ENCODE measurements at places on chromosomes 11 and 22.
A peak's percentile ranks its signal among the peaks of the same experiment; 100 is the strongest.

- DNase-seq: no peak
Measured at GRCh38 chr11:94641167-94641761, 74.1 kb downstream of the PIWIL4 start.

GRCh38 chr22:23772649-23773473, at the start of gene MMP11:
MMP11 (plus strand) TSS chr22:23772849; CDS start chr22:23772871, 22 bp downstream.
- peak; percentile 82 for DNase-seq

DNA sequence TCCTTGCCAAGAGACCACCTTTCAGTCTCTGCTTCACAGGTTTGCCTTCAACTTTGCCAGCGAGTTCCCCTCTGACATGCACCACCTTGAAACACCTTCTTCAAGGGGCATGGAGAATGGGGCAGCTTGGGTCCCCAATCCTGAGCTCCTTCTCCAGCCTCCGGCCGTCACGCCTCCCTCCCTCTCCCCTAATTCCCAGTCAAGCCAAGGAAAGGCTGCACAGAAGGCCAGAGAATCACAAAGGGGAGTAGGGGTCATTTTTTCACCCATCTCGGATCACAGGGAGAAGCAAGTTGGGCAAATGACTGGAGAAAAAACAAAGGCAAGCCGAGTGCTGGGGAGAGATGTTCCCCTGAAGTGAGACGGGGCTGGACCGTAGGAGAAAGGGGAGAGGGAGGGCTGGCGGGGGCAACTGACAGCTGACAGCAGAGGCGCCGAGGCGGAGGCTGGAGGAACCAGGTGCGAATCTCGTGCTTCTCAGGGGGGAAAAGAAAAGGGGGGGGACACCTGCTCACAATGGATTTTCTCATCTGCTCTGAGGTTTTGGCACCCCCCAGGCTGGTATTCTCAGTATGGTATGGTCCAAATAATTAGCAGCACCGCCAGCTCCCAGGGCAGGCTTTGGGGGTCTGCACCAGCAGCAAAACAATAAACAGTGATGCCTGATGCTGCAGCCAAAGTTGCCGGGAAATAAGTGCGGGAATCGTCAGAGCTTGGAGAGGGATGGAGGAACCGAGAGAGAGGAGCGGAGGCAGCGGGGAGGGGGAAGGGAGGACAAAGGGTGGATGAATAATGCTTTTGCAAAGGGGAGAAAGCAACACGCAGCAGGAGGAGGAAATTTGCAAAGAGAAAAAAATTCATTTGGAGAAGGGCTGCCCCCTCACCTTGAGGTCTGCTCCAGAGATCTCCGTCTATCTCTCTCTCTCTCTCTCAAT, 644 bp downstream of the YPEL4 start:
- no peak for DNase-seq

GRCh38 chr11:23859087-23859486, 637.8 kb upstream of the LUZP2 start:
- no peak for DNase-seq

DNA sequence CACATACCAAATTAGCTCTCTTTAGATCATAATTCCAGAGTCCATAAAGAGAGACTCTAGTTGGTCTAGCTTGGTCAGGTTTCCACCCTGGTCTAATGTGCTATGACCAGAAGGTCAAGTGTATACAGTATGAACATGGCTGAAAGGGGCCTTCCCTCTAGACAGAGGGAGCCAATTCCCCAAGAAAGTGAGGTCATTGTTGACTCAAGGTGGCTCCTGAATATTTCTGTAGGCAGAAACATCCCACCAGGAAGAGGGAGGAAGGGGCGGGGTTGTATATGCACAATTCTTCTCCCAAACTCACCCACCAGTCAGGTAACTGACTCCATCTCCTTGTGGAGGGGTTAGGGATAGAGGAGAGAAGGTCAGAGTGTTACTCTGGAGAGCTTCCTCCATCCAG, 281.8 kb upstream of the PLET1 start:
- no peak for DNase-seq

DNA sequence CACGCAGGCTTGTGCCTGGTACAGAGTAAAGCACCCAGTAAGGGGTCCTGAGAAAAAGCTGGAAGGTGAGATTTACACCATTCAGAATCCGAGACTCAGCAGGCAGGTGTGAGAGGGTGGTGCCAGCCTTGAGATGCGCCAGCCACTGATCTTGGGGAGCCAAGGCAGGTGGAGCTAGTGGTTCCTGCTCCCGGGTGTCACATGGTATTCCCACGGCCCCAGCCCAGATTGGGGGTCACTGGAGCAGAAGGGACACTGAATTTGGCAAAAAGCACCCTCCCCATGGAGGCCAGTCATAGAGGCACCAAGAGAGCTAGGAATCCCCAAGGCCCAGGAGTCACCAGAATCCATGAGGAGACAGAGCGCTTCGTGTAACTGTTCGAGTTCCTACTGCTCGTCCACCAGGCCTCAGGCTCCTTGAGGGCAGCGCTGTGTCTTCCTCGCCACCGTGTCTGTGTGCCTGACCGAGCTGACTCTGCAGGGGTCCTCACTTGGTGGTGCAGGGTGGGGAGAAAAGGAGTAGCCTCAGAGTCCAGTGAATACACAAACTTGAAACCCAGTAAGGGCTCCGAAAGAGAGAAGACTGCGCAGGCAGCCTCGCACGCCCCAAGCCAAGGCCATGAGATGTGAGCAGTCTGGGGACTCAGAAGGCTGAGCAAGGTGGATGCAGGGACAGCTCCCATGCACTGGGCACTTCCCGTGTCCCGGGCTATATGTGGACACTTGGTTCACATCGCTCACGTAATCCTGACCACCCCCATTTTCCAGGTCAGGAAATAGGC, 28.2 kb downstream of the TOM1 start:
- no peak for DNase-seq

- DNase-seq: peak; percentile 82
Measured at GRCh38 chr22:20031732-20032406, 11.0 kb downstream of the TANGO2 start.

DNA sequence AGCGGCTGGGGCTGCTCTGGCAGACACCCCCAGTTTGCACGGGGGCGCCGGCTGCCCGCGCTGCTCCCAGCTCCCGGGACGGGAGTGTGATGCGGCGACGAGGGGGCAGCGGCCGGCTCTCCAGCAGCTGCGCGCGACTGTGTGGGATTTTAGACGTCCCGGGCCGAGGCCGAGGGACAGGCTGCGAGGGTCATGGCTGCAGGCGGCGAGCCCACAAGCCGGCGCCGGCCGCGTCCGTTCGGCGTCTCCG, 159 bp downstream of the FZD4 start:
- no peak for DNase-seq

- no peak for DNase-seq
Measured at GRCh38 chr22:27088026-27088425, 430.6 kb downstream of the MIAT start.

DNA sequence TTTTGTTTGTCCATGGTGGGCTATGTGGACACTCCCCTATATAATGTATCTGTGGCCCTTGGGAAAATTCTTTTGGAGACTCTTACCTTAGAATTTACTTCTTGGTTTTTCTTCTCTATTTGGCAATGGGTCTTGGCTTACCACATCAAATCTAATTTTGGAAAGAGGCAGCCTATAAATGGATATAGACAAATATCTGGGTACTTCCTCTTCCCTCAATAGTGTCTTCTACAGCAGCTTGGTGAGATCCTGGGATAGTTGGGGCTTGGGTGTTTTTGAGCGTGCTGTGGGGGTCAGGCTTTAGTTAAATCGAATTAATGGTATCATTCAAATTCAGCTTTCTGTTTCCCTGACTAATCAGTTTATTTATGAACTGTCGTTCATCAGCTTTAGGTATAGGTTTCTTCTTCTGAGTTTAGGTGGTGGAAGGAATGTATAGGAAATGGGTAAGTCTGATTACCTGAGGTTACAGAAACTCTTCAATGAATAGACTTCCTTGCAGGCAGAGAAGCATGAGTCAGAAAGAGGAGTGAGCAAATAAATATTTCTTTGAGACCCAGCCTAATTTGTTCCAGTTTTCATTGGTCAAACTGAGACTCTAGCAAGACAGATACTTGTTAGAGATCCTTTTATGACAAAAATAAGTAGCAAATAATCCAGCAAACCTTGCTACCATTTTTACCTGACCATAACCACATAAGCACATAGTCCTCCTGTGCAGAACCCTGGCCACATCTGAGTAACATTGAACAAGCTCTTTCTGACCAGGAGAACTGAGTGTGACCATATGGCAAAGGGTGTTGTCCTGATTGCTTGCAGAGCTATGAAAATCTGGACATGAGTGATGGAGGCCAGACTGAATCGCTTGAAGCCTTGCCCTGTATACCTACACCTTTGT, 68.6 kb upstream of the SORL1-AS1 start:
- DNase-seq: no peak

GRCh38 chr11:1752907-1753228, 2.5 kb upstream of the IFITM10 start:
- no peak for DNase-seq

DNA sequence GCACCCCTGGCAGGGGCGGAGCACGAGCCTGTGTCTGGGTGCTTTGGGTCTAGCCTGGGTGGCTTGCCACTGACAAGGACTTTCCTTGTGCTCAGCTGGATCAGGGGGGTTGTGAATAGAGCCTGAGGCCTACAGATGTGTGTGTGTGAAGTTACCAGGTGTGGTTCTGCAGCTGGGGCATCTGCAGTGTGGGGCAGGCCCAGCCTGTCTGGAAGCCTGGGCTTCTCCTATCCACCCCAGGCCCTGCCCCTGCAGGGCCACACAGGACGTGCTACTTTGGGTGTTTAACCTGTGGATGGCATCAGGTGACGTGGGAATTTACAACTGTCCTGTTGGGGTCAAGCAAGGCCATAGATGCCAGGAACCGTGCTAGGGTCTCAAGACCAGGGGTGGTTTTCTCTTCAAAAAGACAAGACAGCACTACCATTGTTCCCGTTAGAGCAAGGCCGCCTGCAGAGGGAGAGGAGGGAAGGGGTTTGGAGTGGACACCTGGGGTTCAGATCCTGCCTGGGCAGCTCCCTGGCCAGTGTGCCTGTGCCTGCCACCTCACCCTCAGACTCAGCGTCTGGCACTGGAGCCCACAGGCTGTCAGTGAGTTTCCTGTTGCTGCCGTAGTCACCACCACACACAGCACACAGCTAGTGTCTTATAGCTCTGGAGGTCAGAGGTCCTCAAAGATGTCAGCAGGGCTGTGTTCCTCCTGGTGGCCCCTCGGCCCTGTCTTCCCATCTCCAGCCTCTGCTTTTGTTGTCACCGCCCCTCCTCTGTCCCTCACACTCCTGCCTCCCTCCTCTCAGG, 31.6 kb downstream of the CTTN start:
- DNase-seq: no peak

DNA sequence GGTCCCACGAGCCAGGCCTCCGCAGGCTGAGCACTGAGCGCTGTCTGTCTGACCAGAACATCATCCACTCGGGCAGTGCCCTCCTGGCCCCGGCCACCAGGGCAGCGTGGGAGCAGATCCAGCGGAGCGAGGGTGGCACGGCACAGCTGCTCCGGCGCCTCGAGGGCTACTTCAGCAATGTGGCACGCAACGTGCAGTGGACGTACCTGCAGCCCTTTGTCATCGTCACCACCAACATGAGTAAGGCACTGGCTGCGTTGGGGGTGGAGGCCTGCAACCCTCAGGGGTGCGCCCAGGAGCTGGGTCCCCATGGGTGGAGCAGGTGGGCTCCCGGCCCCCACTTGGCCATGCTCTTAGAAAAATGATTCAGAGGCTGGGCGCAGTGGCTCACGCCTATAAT, 49.7 kb upstream of the PRODH start:
- no peak for DNase-seq

- no peak for DNase-seq
Measured at GRCh38 chr22:45548991-45549761, 46.5 kb downstream of the FBLN1 start.

DNA sequence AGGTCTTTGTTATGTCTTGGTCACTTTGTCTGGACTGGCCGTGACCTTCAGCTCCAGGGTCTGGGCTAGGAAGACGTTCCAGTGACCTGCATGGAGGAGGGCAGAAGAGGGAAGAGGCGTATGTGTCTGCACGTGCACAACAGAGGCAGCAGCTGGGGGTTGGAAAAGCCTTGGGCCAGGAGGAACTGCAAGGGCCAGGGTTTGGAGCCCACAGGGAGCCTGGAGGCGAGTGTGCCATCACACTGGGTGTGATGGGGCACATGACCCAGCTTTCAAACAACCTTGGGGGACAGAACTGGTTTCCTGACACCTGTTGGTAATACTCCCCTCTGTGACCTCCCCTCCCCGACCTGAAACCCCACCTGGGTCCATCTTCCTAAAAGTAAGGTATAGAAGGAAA, 34.7 kb downstream of the CHRDL2 start:
- no peak for DNase-seq

GRCh38 chr11:65292890-65293289, 21.8 kb upstream of the CDC42EP2 start:
- DNase-seq: no peak

DNA sequence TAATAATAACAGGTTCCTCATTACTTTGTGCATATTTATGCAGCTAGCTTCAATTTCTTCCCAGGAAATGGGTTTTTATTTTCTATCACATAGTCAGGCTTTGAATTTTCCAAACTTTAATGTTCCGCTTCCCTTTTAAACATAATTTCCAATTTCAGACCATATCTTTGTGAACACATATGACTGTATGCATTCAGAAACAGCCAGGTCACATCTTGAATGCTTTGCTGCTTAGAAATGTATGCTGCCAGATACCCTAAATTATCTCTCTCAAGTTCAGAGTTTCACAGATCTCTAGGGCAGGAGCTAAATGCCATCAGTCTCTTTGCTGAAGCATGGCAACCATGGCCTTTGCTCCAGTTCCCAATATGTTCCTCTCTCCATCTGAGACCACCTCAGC, 2203.8 kb downstream of the LRRC4C start:
- DNase-seq: no peak

- DNase-seq: no peak
Measured at GRCh38 chr11:35073691-35074419, 65.1 kb upstream of the CD44 start.

- DNase-seq: no peak
Measured at GRCh38 chr11:35420371-35420770, 1.0 kb upstream of the SLC1A2 start.

DNA sequence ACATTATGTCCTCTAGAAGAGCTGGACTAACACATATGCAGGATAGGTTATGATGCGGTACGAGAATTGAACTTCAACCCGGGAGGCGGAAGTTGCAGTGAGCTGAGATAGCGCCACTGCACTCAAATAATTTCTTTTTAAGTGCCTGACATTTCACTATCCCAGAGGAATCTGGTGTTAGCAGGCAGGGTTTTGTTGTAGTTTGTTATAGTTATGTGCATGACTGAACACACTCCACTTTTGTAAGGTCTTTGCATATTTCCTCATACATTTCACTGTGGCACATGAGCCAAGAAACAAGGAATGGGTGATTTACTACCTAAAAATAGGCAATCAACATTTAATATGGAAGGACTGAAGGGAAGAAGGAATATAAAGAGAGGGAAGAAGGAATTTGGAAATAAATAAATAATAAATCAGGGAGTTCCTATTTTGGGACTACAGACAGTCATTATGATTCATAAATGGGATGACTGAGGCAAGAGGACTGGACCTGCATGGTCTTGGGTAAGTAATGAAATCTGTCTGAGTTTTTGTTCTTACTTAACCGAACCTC, 8.7 kb upstream of the HIPK3 start:
- no peak for DNase-seq

DNA sequence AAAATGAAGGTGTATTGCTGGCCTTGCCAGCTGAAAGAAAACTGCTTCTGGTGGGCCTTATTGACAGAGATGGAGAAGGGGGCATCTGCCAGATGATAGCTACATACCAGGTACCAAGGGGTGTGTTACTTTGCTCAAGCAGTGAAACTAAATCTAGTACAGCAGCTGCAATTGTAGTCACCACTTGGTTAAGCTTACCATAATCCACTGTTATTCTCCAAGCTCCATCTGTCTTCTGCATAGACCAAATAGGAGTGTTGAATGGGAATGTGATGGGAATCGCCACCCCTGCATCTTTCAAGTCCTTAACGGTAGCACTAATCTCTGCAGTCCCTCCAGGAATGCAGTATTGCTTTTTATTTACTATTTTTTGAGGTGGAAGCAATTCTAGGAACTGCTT, 45.8 kb upstream of the LIN7C start:
- DNase-seq: no peak

Data from activated effector memory CD4-positive, alpha-beta T cell treated with anti-CD3 and anti-CD28 coated beads, Interleukin-2, amount 50 U/mL, for 16 hours (primary cell).